ENCODE measurements at places on chromosomes 12 and 14. TPM values are rescaled to one million over a fixed set of nuclear protein-coding genes. Genes with fewer than 3 reads are reported as not detected.

CEP83 gene
- 7.8 TPM for polyA plus RNA-seq

GPR65 gene
- polyA plus RNA-seq = 0.04 TPM

CLEC4E gene
- polyA plus RNA-seq = not detected

DNA sequence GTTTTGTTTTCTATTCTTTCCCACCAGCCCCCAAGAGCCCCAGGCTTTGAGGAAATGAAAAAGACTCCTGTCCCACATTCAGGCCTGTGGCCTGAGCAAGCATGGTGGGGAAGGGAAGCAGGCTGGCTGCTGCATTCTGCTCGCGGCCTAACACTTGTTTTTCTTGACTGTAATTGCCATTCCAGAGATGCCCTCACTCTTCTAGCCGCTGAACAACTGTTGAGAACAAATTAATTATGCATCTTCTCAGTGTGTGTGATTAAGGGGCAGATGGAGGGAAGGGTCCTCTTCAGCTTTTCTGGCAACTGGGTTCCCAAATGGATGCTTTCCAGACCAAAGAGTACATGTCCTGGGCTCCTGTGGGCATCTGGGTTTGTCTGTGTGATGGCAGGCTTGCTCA, 43.3 kb downstream of the ADCK1 start:
- DNase-seq = no peak

GRCh38 chr14:85527445-85528035, 2.4 kb upstream of the FLRT2 start:
- DNase-seq = no peak

GRCh38 chr14:85934886-85935254, 404.9 kb downstream of the FLRT2 start:
- no peak for DNase-seq

- no peak for DNase-seq
Measured at GRCh38 chr12:23099604-23100003, 474.6 kb downstream of the ETNK1 start.

DNA sequence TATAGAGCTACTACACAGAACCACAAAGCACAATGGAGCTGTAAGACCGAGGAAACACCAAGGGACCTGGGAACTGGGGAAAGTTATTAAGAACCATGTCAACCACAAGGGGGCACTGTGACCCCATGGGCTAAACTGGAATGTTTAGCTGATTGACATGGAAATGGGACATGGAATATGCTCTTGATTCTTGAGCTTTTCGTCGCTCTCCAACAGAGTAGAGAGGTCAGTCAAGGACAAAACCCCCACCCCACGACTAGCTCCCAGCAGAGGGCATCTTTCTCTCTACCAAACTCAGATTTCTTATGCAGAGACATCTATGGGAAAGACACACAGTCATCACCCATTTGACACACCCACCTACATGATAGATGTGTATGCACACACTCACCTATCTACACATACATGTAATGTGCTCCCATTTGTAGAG, 10.1 kb downstream of the NDRG2 start:
- peak; percentile 65 for DNase-seq

- DNase-seq = no peak
Measured at GRCh38 chr12:113253532-113254285, 32.4 kb downstream of the TPCN1 start.

GRCh38 chr12:47949441-47950341, 13.7 kb upstream of the TMEM106C start:
- DNase-seq = peak; percentile 55

DNA sequence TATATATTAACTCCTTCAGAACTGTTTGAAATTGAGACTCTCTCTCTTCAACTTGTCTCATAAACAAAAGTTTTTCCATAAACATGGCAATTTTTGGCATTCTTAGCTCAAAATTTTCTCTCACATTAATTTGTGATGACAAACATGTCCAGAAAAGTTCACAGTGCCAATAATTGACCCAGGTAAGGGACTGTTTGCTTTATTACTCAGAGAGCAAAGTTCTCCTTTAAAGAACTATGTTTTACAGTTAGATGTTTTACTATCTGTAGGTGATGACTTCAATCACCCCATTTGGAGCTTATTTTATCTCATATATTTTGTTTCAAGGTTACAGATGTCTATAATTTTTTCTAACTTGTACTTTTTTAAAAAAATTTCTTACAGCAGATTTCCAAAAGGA, 855.6 kb downstream of the SLC16A7 start:
- no peak for DNase-seq

DNA sequence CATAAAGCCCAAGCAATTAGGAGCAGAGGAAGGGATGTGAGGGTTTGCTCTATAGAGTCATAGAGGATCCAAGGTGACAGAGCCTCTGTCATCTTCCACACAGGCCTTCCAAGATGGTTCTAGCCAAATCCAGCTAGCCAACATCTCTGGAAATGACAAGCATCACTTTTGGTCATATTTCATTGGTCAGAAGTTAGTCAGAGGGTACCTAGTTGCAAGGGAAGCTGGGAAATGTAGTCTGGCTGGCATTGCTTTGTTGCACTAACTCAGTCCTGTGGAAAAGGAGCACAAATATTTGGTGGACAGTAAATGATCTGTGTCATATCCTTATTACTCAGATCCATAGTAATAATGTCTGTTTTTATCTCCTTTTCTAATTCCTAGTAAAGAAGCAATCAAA, 715.7 kb downstream of the NRXN3 start:
- no peak for DNase-seq

DNA sequence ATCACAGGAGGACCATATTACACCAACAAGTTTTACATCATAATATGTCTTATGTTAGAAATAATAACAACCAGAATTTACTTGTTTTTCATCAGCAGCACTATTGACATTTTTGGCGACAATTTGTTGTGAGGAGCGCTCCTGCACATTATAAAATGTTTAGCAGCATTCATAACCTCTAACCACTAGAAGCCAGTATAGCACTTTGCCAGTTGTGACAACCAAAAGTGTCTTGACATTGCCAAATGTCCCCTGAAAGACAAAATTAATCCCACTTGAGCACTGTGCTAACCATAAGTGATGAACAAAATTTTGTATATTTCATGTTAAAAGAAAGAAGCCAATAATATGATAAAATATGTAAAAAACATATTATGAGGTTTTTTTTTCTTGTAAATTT, 356.9 kb upstream of the LMO3 start:
- DNase-seq = no peak

GRCh38 chr14:20733684-20734429, 11.8 kb upstream of the EDDM3A start:
- no peak for DNase-seq

DNA sequence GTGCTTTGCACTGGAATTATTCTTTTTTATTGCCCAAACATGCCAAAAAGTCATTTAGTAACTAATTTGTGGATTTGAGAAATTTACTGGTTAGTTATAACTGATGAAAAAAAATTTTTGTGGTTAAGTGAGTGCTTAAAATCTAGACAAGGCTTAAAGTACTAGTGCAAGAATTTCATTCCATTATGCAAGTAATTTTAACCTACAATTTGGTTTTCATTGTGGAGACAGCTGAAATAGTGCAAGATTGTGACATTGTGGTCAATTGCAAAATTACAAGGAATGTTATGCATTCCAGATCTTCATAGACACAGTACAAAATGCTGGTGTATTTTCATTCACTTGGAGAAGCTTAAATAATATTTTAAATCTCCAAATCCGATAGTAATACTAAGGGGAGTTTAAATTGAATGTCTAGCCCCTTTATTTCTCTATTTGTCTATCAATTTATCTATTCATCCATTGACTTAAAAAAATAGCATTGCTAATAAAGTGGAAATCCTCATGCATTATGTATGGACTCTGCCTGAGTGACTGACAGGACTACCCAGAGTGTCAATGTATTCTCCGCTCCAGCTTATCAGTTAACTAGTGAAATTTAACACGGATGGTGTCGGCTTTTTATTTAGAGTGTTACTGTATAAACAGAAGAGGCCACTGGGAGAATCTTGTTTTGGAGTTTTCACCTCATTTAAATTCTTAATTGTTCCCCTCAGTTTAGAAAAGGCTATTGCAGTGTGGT, 125.9 kb downstream of the ALX1 start:
- no peak for DNase-seq

- DNase-seq = peak; percentile 68
Measured at GRCh38 chr12:93879476-93880421, 202.6 kb downstream of the CRADD start.

GRCh38 chr14:80792771-80793170, 148.8 kb downstream of the CEP128 start:
- DNase-seq = no peak

All from AG04450 (cell line).